ENCODE measurements at places on chromosomes 7 and 10.
A peak's percentile ranks its signal among the peaks of the same experiment; 100 is the strongest.

DNA sequence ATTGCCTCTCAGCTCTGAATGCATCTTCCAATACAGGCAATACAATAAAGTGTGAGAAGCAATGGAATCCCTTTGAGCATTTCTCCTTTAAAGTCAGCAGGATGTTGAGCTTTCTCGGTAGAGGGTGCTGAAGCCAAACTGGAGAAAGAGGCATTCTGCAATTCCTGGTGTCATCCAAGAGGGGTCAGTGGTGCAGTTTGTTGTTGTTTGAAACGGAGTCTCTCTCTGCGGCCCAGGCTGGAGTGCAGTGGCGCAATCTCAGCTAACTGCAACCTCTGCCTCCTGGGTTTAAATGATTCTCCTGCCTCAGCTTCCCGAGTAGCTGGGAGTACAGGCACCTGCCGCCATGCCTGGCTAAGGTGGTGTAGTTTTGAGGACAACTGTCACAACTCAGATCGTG lies 486.5 kb downstream of the CALN1 start:
- no peak for DNase-seq

- DNase-seq: no peak
Measured at GRCh38 chr10:49001402-49001801, 61.8 kb upstream of the LRRC18 start.

DNA sequence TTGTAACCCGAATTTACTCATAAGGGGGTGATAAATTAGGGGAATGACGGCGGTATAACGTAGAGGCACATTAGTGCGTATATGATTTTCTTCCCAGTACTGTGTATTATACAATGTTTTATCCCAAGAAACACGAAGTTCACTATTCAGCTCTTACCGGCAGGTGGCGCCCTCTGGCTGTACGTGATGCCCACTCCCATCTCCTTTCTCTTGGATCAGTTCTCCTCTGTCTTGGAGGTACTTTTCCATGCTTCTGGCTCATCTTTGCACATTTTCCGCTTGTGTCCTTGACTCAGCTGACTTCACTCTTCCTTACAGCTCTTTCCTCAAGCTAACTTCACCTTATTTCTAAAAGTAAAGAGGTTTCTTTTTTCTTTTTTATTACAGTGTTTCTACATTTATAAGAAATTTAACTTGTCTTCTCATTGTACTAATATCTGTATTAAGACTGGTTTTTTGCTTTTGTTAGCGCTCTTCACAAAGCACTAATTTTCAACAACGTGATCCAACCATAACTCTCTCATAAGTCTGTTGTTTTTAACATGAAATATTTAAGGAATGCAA lies 21.3 kb downstream of the TMEM176B start:
- peak; percentile 40 for DNase-seq

- DNase-seq: no peak
Measured at GRCh38 chr7:106346167-106346677, 61.4 kb upstream of the NAMPT start.

DNA sequence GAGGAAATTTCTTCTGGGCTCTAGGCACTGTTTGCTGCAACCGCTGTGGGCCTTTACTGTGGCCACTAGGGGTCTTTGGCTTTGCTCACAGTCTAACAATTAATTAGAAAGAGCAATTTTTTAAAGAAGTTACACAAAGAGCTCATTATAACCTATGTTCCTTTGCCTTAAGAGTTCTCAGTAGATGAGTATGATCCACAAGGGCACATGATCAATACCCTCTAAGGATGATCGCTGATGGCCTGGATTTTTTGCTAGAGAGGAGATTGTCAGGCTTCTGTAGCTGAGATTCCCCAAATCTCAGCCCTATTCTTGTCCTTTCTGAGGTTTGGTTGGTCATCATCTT lies 80.8 kb upstream of the RHOBTB1 start:
- no peak for DNase-seq

- DNase-seq: no peak
Measured at GRCh38 chr10:12958546-12959110, 42.9 kb downstream of the CCDC3 start.

GRCh38 chr7:135729230-135729629 lies 1.2 kb upstream of the SLC13A4 start:
- no peak for DNase-seq

- DNase-seq: no peak
Measured at GRCh38 chr10:111207500-111207899, 130.7 kb downstream of the ADRA2A start.

- peak; percentile 37 for DNase-seq
Measured at GRCh38 chr10:97701438-97702069, 12.0 kb upstream of the MARVELD1 start.

DNA sequence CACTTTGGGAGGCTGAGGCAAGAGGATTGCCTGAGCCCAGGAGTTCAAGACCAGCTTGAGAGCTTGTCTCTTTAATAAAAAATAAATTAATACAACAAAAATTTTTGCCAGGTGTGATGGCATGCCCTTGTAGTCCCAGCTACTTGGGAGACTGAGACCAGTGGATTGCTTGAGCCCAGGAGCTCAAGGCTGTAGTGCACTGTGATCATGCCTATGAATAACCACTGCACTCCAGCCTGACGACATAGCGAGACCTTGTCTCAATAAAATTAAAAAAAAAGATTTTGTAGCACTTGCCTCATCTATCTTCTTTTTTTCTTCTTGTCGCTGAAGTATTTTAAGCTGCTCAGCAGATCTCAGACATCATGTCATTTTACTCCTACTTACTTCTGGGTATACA lies 26.3 kb downstream of the CREM start:
- no peak for DNase-seq

GRCh38 chr10:29542723-29543122 lies 92.0 kb downstream of the SVIL start:
- no peak for DNase-seq

DNA sequence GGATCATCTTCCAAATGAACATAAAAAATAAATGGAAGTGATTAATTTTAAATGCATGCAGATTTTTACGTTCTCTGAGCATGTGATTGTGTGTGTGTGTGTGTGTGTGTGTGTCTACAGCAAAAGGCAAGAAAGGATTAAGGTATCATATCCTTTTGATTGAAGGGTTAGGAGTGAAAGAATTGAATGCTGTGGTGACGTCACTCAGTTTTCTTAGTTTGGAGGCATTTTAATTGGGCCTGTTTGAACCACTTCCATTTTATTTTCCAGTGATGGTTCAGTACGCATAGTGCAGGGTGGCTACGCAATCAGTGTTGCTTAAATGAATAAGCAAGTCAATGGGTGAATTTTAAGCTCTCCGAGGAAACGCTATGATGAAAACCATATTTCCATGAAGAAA lies 31.3 kb downstream of the TACC2 start:
- DNase-seq: no peak

- DNase-seq: peak; percentile 3
Measured at GRCh38 chr10:88493691-88494483, 89.2 kb downstream of the RNLS start.

GRCh38 chr7:44622342-44623151 lies 16.1 kb downstream of the OGDH start:
- DNase-seq: no peak

- DNase-seq: no peak
Measured at GRCh38 chr10:123721441-123722049, 55.4 kb downstream of the GPR26 start.

- DNase-seq: no peak
Measured at GRCh38 chr7:113071465-113071864, 15.2 kb downstream of the GPR85 start.

GRCh38 chr7:17856251-17856650 lies 84.0 kb downstream of the SNX13 start:
- DNase-seq: no peak

GRCh38 chr10:128036011-128036615 lies 90.1 kb downstream of the MKI67 start:
- DNase-seq: no peak

- DNase-seq: no peak
Measured at GRCh38 chr7:29397398-29397797, 166.2 kb upstream of the PRR15 start.

DNA sequence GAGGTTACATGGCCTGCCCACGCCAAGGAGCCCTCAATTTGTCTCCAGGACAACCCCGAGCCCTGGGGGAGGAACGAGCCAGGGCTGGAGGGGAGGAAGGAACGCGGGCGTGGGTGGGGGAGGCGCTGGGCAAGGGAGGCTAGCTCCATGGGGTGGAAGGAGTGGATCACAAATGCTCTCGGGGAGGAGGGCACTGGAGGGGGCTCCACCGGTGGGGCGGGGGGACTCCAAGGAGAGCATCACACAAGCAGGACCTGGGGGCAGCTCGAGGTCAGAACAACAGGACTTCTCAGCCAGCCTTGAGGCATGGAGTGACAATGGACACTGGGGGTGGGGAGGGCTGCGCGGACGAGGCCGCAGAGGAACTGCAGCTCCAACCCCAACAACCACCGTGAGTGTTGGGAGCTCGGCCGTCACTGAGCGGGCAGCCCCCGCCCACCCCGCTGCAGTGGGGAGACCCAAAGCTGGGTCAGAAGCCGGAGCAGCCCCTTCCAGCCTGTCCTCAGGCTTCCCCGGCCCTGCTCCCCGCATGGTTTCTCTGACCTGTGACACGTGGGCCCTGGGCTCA lies 41.1 kb downstream of the STK32C start:
- DNase-seq: no peak

DNA sequence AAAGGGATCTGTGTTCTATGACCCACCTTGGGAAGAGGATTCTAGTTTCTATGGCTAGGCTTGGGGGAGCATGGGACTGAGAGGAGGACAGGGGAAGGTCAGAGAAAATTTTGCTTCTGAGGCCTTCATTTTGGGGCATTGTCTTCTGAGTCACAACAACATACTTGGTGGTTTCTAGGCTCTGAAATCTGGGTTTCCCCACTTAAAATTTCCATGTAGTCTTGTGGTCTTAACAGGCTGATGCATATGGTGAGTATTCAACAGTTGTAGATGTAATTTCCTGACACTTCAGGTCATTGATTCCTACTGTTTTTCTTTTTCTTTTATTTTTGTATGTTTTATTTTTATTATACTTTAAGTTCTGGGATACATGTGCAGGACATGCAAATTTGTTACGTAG lies 88.5 kb downstream of the ANKRD7 start:
- no peak for DNase-seq

GRCh38 chr10:132972149-132972985 lies 30.0 kb upstream of the CFAP46 start:
- no peak for DNase-seq

Data from naive B cell (primary cell).